Neural crest cell (in vitro differentiated cells): ENCODE measurements at places on chromosomes 1 and 21.
A peak's percentile ranks its signal among the peaks of the same experiment; 100 is the strongest.

GRCh38 chr1:153985341-153985912, 712 bp downstream of the RAB13 start:
- DNase-seq, result no peak

DNA sequence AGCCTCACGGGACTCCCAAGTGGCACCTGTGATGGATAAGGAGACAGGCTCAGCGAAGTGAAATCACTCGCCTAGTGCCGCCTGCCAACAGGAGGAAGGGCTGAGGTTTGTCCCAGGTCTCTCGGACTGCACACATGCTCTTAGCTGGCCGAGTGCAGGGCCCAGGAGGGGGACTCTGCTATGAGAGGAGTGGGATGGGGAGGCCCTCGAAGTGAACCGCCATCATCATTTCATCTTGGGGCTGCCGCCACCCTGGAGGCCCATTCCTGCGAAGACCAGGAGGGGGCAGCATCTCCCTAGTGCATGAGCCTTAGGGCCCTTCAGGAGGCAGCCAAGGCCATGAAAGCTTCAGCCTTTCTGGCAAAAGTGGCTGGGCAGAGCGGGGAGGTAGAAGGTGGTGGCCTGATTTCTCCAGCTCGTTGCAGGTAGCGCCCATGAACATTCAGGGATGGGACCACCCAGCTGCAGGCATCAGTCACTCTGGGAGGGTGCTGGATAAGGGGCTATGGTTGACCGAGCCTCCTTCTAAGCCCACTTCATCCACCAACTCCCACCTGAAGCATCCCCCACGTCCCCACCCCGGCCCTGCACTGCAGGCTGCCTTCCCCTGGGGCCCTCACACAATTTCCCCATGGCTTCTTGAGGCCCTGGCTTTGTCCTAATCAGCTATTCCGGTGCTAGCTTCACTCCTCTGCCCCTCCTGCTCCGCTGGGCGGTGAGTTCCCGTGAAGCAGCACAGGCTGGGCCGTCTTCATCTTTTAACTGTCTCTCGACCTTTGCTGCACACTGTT, 17.2 kb upstream of the RASSF5 start:
- peak; percentile 85 for DNase-seq

DNA sequence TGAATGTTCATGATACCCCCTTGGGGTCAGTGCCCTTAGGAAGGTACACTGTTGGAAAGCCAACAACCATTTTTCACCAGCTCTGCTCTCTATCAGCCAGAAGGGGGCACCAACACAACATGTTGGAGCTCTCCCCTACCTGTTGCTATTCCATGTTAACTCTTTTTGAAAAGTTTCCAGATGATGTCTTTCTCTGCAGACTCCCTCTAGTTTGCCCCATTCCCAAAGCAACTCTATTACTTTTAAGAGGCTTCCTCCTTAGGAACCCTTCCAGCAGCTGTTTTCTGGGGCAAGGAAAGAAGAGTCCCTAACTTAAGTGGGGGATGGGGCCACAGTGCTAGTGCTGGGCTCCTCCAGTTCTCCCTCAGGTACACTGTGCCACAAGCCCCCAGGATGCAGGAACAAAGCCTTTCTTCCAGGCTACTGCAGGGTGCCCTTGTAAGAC, 22.9 kb upstream of the NDC1 start:
- DNase-seq, result peak; percentile 46

GRCh38 chr1:103945774-103946173, 196.1 kb downstream of the AMY1C start:
- DNase-seq, result no peak

DNA sequence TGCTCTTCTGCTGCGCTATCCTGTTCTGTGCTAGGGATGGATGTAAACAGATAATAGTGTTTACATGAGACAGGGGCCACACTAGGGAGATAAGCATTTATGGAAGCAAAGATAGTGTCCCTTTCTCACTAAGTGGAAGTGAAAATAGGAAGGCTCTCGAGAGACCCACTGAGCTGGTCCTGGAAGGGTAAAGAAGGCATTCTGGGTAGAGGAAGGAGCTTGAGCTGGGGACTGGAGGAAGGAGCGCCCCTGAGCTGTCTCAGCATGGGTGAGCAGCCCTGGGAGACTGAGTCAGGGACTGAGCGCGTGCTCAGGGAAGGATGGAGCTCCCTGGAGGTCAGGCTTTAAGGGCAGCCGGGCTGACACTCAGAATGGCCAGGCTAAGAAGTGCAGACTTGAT, 93.3 kb downstream of the IGSF21 start:
- DNase-seq, result no peak

GRCh38 chr1:41762251-41762650, 156.5 kb downstream of the HIVEP3 start:
- no peak for DNase-seq

- no peak for DNase-seq
Measured at GRCh38 chr1:37620707-37621106, 14.0 kb downstream of the RSPO1 start.
